ENCODE measurements at places on chromosomes 2 and 18.

DNA sequence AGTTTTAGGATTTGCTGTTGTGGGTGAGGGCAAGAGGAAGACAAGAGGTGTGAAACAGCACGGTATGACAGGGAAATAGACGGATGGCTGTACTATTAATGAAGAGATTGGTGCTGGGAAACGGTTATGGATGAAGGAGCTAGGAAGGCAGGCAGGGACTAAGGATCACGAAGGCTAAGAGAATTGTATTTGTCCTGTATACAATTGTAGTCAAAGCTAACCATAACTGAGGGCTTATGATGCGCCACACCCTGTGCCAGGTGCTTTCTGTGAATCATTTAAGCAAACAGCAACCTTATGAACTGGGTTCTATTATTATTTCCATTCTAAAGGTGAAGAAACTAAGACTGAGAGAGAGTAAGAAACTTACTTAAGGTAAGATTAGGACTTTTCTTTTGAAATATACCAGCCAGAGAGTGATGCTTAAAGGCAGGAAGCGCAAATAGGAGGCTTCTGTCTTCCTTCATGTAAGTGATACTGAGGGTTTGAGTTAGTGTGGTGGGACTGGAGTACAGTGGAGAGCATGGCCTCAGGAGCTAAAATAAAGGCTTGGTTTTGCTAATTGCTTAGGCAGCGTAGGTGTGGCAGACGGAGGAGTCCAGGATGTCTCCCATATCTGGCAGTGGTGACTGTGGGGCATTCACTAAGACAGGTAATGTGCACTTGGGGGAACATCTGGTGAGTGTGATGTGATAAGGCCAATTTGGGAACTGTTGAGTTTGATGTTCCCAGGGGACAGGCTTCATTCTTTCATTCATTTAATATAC, 85.8 kb downstream of the PLEKHM3 start:
- no peak for DNase-seq

GRCh38 chr18:51447351-51448342, 250.2 kb upstream of the MEX3C start:
- peak; percentile 37 for DNase-seq

DNA sequence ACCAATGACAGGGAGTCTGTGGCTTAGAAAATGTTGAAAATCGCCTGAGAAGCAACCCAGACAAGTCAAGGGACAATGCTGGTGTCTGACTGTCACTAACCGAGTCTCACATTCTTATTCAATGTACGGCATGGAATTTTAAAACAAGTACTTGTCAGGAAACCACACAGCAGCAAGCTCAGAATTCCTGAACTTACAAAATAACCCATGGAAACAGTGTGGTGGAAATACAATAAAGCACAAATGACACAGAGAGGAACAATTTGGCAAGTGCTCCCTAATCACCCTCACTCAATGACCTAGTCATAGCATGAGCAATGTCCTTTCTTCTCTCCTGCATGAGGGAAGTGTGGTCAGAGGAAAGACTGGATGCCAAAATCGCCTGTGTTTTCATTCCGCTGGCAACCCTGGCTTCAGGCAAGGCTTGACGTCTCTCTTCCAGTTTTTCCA, 154.0 kb downstream of the SATB2 start:
- DNase-seq: no peak

- no peak for DNase-seq
These were observed 117.9 kb upstream of the OSR1 start for GRCh38 chr2:19476327-19476726.

GRCh38 chr2:58497168-58497567, 256.0 kb upstream of the FANCL start:
- DNase-seq: no peak

- DNase-seq: no peak
These were observed 160.9 kb downstream of the MYO5B start for GRCh38 chr18:50034029-50034428.
